ENCODE measurements at places on chromosomes 1 and 21. TPM values are rescaled to one million over a fixed set of nuclear protein-coding genes. Genes with fewer than 3 reads are reported as not detected.

GSTM1 gene
- 156 TPM for total RNA-seq

NID1 gene
- 154 TPM for total RNA-seq

GRCh38 chr1:197663162-197663953 lies 111.9 kb downstream of the DENND1B start:
- H3K27ac ChIP-seq: no peak overlapping the region
- no peak for DNase-seq
- no peaks in the 10 kb centered on the region for H3K4me1 ChIP-seq
- no peak overlapping the region for H3K4me3 ChIP-seq
- no peaks in the 10 kb centered on the region for H3K27me3 ChIP-seq

DNA sequence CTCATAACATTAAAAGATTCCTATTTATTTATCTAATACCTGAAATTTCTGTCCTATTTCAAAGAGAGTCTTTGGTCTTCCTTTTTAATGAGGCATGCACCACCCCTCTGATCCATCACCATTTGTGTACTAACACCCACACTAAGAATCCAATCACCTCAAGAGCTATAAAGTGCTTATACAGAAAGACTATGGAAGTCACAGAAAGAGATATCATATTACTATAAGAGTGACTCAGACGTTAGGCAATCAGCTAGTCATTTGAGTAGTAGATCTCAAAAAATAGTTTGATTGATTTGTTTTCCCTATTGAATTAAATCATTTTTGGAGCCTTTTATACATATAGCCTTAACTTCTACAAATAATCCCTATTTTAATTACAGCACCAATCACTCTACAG lies 46.1 kb downstream of the NME7 start:
- H3K36me3 ChIP-seq: no peaks in the 10 kb centered on the region
- H3K4me1 ChIP-seq: no peaks in the 10 kb centered on the region
- H3K27ac ChIP-seq: no peak overlapping the region
- no peaks in the 10 kb centered on the region for H3K27me3 ChIP-seq
- DNase-seq: no peak
- no peak overlapping the region for H3K4me3 ChIP-seq

DNA sequence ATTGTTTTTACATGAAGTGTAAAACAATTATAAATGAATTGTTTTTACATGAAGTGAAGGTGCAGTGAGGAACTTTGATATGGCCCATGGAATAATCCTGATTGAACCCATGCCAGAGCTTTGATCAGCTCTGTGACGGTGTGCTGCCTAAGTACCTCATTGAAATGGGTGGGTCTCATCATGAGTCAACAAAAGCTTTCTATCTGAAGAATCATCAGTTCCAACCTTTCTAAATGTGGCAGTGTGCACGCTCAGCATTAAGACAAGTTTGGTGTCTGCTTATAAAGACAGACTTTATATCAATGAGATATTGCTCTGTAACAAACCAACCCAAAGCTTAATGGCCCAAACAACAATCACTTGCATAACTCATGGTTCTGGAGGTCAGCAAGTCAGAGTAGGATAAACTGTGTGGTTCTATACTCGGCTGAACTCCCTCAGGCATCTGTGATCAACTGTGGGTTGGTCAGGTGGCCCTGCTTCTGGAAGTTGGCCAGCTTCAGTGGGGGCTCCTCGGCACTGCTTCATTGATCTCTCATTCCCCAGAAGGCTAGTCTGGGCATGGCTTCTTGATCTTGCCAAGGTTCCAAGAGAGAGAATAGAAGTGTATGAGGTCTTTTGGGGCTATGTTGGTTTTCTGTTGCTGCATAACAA lies 258.0 kb downstream of the LTN1 start:
- no peak overlapping the region for H3K4me3 ChIP-seq
- DNase-seq: no peak
- no peaks in the 10 kb centered on the region for H3K36me3 ChIP-seq
- H3K27me3 ChIP-seq: no peaks in the 10 kb centered on the region

PCSK9 gene
- total RNA-seq: 0.25 TPM

KCNE2 gene
- not detected for total RNA-seq

DNA sequence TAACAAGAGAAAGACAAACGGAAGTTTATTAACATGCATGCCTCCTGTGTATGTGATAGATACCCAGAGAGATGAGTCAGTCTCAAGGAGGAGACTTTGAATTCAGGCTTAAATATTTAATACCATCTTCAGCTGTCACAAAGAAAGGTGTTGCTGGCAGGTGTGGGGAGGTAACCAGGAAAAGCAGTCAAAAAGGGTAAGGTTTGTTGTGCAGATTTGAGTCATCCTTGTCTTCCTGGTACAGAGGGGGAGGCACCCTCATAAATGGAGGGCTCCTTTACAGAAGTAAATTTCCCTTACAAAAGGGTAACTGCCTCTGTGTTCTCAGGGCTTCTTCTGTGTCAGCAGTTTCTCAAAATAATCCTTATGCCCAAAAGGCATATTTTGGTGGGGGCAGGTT lies 75.2 kb upstream of the B3GALT5 start:
- no peaks in the 10 kb centered on the region for H3K27me3 ChIP-seq
- H3K4me3 ChIP-seq: no peak overlapping the region
- H3K4me1 ChIP-seq: no peaks in the 10 kb centered on the region
- no peak overlapping the region for H3K27ac ChIP-seq
- DNase-seq: no peak
- H3K36me3 ChIP-seq: no peaks in the 10 kb centered on the region

Measured in vagina (tissue), 2 donors.